Hematopoietic multipotent progenitor cell treated with erythropoietin and hydrocortisone succinate and interleukin-3 and kit ligand, for 8 days (in vitro differentiated cells): ENCODE measurements at places on chromosomes 11 and 22.

- no peak for DNase-seq
Observed at GRCh38 chr22:38843657-38844314, at the start of gene NPTXR. NPTXR (minus strand) TSS chr22:38844028.

GRCh38 chr11:131904756-131905155, 534.3 kb downstream of the NTM start:
- DNase-seq, result no peak

DNA sequence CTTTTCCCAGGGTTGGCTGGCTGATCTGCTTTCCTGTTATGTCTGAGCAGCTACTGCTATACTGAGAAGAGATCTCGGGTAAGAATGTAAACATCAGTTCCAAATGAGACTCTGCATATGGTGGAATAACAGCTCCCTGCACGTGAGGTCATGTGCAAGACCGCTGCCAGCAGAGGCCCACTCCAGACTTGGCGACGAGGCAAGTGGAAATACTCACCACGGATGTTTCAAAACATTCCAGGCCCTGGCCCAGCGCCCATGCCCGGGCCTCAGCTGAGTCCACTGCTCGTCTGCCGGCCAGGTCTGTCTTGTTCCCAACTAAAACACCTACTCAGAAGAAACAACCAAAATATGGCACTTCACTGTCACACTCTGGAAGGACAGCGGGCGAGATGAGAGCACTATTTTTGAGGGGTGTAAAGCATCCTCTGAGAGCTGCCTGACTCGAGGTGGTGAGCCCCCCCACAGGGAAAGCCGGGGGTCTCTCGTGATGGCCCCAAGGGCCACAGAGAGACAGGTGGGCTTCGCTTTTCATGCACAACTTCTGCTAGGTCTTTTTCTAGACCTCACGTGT, 13.1 kb downstream of the IFT27 start:
- DNase-seq, result no peak

DNA sequence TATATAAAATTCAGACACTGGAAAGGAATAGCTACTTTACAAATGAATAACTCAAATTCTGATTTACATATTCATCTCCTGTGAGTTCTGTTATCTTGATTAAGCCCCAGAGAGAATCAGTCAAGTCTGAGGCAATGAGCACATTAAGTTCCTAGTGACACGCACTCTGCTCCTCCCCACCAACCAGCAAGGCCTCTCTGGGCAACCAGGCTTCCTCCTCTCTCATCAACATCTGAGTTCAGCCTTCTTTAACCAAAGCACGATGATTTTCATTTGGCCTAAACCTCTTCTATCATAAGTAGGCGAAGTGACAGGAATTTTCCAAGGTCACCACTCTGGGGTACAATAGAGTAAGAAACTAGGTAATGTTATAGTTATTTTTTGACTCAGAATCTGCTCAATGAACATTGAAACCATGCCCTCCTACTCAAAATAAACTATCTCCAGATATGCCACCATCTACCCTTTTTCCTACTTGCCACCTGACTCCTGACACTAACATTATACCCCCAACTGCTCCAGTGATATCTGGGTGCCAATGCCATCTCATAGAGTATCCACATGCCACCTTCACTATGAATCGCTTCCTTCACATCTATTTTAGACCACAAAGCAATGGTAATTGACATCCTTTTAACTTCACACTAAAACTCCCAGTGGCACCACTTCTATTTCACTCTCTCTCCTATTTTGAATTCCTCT, 114.8 kb downstream of the FAM76B start:
- no peak for DNase-seq
